Globus pallidus (tissue), 1 donor: ENCODE measurements at places on chromosomes 12 and 14.
A peak's percentile ranks its signal among the peaks of the same experiment; 100 is the strongest.

DNA sequence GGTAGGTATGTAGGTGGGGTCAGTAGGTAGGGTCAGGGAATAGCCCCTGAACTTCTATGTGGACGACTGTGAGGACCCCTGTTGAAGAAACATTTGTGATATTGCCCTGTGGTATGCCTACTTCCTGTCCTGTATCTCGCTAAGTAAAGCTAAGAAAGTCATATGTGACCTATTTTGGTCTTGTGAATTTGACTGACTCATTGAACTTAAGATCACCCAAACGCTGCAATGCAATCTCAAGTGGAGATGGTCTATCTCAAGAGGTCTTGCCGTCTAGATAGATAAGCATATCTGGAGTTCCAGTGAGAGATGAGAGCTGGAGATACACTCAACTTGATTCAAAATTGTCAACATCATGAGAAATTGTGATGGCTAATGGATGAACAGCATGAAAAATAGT lies 73.8 kb downstream of the TRAFD1 start:
- no peak for DNase-seq

DNA sequence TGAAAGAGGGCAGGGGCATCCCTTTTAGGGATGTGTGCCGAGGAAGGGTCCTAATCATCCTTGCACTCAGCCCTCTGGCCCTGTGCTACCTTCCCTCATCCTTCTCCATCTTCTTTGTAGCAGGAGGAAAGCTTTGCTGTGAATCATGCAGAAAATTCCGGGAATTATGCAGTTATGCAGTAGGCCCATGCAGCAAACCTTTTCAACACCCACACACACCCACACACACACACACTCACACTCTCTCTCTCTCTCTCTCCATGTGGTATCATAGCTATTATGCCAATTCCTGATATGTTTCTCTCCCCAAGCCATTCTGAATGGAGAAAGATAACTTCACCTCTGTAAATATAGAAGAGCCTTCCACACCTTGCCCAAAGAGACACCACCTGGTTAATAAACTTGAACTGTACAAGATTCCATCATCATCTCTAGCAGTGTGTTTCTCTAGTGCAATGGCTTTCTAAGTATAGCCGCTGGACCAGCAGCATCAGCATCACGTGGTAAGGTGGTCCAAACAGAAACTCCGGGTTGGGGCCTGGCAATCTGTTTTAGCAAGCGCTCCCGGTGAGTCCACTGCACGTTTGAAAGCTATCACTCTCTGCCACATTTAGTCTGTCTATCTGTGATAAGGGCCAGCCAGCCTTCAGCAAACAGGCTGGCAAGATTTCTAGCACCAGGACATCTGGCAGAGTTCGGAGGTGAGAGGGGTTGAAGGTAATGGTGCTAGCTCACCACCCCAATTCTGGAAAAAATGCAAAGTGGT lies 57.6 kb downstream of the MDM2 start:
- DNase-seq, result no peak

DNA sequence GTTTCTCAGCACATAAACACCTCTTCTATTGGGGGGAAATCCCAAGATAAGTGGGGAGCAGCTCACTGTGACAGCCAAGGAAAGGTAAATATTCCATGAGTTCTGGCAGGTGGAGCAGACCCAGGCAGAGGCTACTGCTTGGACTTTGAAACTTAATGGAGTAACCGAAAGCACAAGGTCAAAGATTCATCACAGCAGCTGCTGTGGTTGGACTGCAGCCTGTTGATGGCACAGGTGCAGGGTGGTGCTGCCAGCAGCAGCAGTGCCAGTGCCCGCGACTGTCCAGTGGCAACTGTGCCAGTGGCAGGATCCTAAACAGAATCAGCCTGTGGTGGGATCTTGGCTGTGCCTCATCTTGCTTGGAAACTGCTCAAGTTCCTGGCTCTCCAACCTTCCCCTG lies 81.4 kb upstream of the ARID2 start:
- peak; percentile 20 for DNase-seq

- DNase-seq, result no peak
Measured at GRCh38 chr14:57737598-57737997, 128.3 kb downstream of the SLC35F4 start.

- no peak for DNase-seq
Measured at GRCh38 chr12:40986001-40986400, 202.1 kb upstream of the PDZRN4 start.

DNA sequence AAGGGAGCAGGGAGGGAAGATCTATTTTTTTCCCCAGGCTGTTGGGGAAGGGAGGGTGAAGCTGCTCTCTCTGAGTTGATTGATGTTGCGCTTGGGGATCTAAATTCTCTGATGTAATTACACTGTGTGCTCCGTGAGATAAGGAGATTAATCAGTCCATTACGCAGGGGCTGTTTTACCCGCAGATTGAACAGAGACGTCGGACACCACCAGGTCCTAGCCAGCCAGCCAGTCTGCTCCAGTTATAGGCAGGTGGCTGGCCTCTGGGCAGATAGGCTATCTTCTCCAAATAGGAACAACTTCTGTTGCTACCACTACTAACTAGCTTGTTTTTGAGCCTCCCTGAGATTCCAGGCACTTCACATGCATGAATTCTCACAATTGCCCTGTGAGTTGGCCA lies 91.1 kb downstream of the SRRM4 start:
- no peak for DNase-seq

- peak; percentile 17 for DNase-seq
Measured at GRCh38 chr14:68144051-68144681, 324.6 kb downstream of the RAD51B start.

- DNase-seq, result no peak
Measured at GRCh38 chr12:52007158-52007921, 594 bp downstream of the TAMALIN start.

DNA sequence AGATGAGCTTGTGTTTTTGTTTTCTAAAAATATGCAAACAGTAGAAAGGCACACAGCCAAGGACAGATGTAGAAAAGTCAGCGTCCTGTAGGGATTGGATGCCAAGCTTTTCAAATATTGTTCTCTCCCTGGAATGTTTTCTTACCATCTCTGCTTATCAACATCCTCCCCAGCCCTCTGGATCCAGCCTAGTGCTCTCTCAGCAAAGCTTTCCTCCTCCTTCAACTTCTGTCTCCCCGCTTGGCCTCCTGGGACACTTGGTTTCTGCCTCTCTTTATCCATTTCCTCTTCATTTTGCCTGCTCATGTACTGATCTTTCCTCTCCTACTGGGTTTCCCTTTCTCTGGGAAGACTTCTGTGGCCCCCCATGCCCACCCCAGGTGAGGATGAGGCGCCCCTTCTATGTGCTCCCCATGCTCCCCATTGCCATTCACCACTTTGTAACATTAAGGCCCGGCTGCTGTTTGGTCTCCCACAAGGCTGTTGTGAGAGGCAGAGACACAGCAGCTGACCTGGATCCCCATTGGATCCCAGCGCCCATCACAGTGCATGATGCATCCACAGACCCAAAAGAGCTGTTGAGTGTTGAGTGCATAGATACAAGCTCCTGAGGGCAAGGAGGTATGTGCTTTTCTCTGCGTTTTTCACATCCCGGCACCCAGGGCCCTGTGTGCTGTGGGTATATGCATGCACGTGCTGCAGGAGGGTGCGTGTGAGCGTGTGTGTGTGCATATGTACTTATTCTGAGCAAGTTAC lies 38.2 kb downstream of the EVL start:
- DNase-seq, result no peak

- DNase-seq, result no peak
Measured at GRCh38 chr14:65040666-65041433, 54.2 kb downstream of the FNTB start.

GRCh38 chr14:103190741-103191140 lies 67.5 kb downstream of the TNFAIP2 start:
- DNase-seq, result no peak

DNA sequence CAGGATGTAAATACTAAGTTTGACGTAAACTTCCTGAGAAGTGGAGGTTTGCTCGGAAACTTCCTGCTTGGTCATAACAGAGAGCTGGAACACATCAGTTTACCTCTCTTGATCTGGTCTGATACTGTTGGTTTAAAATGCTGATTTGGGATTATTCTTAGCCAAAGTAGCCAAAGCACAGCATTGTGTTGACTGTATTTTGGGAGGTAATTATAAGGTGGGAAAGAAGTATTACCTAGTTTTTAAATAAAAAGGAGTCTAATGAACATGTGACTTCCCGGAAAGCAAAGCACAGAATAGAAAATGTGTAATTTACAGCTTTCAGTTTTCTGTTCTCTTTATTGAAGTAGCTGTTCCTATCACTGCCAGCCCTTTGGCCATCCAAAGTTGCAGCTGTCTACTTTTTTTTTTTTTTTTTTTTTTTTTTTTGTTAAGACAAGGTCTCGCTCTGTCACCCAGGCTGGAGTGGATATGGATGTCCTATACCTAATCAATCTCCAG lies 52.2 kb upstream of the SRP54 start:
- no peak for DNase-seq

DNA sequence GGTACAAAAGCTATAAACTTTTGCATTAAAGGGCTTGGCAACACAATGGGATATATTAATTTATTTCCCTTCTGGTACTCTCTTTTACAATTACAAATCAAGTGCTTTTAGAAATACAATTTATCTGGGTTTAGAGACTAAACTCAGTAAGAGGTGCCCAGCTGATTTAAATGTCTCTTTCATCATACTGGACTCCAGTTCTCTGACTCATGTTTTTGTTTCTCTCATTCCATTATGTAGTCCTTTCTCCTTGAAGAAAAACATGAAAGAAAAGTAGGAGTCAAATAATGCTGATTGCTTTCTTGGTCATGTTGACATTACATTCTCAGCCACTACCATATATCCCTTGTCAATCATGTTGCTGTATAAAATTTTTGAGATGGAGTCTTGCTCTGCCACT lies 36.3 kb upstream of the CFL2 start:
- DNase-seq, result no peak

GRCh38 chr12:46585854-46586621 lies 213.5 kb upstream of the SLC38A2 start:
- DNase-seq, result no peak

DNA sequence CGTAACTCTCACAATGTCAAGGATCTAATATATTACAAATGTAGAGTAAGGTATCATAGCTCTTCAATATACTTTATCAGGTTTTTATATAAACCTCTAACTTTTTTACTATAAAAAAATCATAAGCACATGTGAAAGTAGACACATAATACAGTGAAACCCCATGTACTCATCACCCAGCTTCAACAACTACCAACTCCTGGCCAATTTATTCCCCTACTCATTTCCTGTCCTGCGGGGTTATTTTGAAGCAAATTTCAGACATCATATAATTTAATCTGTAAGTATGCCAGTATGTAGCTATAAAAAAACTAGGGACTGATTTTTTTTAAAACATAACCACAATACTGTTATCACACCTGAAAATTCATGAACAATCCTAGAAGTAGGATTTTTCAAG lies 47.7 kb downstream of the NOPCHAP1 start:
- DNase-seq, result no peak

GRCh38 chr14:65321370-65321875 lies 91.1 kb upstream of the FUT8 start:
- no peak for DNase-seq

GRCh38 chr14:23020143-23021128 lies 10.5 kb upstream of the C14orf93 start:
- DNase-seq, result no peak

DNA sequence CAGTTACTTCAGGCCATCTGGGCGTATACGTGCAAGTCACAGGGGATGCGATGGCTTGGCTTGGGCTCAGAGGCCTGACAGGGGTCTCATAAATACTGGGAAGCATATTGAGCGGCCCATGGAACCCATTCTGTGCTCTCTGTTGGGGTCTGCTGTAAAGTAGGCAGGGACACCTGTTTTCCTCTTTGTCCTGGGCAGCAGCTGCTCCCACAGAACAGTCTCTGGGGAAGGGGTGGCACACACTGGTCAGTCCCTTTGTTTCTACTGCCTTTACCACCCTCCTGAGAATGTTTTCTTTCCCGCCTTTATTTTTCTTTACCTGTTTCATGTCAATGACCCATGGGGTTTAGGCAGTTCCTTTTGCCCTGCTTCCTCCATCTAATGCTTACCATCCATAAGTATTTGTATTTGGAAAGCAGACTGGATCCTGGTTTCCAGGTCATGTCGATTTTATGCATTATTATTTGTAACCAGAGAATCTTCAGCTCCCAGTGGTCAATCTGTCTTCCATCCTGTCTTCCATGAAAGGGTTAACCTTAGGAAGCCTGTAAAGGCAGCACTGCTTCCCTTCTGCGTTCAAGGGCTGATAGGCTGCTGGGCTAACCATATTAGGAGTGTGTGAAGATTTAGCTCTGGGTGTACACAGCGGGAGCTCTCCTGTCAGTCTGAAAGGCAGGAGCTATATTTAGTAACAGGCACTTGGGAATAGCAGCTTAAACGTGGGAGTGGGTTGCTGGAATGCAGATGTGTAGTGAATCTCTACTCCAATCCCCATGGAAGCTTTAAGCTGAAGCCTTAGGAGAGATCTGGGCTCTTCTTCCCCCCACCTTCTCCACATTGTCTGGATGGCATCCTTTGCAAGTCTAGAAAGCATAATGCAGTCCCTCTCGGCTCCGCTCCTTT lies 124.0 kb downstream of the DYRK2 start:
- DNase-seq, result peak; percentile 5

- DNase-seq, result peak; percentile 46
Measured at GRCh38 chr12:91620992-91621391, 438.4 kb upstream of the DCN start.

DNA sequence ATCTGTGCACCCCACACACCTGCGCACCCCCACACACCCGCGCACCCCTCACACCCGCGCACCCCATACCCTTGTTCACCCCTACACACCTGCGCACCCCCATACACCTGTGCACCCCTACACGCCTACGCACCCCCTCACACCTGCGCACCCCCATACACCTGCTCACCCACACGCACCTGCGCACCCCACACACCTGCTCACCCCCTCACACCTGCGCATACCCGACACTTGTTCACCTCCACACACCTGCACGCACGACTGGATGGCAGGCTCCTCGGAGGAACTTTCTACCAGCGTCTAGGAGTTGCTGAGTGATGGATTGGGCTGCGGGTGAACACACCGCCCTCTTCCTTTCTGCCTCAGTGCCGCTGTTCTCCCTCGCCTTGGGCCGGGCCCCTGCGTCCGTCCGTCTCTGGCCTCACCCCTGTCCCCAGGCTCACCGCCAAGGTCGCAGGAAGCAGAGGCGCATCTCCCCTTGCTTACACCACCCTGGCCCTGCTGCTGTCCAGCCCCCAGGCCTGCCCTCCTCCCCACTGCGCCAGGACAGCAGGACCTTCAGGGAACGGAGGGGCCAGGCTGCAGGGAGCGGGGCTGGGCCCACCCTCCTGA lies 20.7 kb upstream of the TMEM106C start:
- DNase-seq, result no peak

DNA sequence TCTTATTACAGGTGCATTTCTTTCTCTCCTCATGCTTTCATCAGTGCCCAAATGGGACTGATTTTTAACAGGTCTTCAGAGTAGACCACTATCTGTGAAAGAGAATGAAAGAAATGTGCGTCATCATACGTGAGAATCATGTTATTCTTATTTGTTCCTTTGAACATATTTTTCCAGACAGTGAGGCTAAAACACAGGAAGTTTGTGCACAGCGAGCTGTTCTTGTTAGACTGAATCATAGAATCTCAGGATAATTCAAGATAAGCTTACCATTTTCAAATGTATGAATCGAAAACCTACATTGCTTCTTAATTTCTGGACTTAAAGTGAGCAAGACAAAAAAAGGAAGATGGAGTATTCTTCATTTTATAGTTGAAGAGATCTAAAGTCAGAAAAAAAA lies 383.1 kb downstream of the EGLN3 start:
- no peak for DNase-seq

GRCh38 chr12:2027351-2027750 lies 23.1 kb upstream of the DCP1B start:
- DNase-seq, result no peak

- DNase-seq, result no peak
Measured at GRCh38 chr14:100824901-100825712, 811 bp upstream of the MEG3 start.

GRCh38 chr14:76782115-76782884 lies 21.0 kb downstream of the VASH1 start:
- DNase-seq, result no peak
